Cortex of kidney (tissue), 1 donor: ENCODE measurements at places on chromosomes 3 and 15.

DNA sequence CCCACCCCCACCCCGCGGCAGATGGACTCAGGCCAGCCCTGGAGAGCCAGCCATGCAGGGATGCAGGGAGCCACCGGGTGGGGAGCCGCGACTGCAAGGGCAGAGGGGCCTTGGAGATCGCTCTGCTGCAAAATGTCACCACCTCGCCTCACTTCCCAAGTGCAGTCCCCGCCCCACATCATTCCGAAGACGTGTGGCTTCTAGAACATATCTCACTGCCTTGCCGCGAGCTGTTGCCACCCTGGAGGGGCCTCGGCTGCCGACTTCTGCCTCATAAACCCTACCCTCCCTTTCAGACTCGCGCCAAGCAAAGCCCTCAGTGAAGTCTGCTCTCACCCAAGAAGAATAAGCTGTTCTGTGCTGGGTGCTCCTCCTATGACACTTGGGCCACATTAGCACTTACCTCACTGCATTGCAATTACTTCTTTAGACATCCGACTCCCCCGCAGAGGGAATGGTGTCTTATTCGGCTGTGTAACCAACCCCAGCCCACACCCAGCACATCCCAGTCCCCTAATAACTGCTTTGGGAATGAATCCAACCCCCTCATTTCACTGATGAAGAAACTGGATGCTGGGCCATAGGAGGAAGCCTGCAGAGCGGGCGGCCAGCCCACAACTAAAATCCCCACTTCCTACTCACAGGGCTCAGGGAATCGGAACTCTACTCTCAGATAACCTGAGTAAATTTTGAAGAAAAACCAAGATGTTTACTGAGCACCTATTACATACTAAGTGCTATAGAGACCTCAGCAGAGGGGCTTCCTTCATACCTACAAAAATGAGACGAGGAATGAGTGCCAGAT, 8.6 kb downstream of the TLE3 start:
- no peak for DNase-seq

DNA sequence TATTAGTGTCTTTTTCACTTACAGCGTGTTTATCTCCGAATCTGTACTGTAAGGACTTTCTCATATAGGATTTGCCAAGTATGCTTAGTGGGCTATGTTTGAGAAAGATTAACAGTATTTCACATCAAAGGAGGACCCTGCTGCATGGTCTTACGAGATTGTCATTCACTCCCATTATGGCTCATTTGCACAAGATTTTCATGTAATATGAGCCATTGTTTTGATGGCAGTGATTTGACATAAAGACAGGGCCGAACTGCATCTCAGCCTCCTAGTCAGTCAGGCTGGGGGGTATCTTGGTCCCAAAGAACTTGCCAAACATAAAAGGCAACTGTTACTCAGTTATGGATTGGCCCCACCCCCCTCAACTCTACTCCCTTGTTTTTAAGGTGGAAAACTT, 205.9 kb downstream of the ZIC1 start:
- DNase-seq = no peak

DNA sequence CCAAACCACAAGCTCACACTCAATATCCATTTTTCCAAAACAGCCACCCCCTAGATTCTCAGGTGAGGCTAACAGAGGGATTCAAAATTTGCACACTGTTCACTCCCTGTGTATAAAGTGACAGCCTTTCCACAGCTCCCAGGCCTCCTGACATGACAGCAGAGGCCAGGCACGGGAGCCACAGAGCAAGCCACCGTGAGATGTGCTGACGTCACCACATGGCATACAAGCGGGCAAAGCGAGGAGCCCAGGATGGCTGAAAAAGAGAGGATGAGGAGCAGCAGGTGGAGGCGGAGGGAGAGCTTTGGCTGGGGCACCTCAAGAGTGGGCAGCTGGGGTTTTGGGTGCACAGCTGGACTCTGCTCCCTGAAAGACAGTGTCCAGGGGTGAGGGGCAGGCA, 27.1 kb downstream of the EHD4 start:
- DNase-seq = no peak

DNA sequence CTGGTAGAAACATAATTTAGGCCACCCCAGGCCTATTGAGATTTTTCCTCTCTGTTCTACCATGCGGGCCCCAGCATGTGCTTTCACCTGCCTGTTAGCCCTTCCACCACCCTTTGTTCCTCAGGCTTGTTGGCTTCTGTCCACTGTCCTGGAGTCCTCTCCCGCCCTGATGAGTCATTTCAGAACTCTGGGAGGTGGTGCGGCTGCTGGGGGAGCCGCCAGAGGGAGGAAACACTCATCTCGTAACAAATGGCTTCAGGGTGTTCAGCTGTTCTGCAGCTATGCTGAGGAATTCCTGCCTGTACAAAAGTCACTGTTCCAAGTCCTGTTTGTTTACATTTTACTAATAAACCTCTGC, 36.3 kb downstream of the LRTM1 start:
- DNase-seq = no peak

GRCh38 chr3:16084887-16085286, 89.6 kb upstream of the GALNT15 start:
- DNase-seq = no peak

DNA sequence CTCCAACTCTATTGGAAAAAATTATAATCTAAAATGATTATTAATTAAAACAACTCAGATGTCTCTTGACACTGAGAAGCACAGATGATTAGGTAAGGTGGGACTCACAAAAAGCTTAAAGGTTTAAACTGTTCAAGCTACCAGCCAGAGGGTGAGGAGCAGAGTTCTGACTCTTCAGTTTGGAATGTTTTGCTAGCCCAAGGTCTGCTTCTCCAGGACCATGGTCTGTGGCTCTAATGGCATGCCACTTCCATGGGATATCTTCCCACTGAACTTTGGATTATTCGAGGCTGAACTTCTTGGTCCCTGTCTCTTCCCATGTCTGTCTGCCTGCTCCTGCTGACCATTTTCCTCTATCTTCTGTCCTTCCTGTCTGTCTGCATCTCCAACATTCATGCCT, 49.2 kb downstream of the CACNA2D3 start:
- DNase-seq = no peak

DNA sequence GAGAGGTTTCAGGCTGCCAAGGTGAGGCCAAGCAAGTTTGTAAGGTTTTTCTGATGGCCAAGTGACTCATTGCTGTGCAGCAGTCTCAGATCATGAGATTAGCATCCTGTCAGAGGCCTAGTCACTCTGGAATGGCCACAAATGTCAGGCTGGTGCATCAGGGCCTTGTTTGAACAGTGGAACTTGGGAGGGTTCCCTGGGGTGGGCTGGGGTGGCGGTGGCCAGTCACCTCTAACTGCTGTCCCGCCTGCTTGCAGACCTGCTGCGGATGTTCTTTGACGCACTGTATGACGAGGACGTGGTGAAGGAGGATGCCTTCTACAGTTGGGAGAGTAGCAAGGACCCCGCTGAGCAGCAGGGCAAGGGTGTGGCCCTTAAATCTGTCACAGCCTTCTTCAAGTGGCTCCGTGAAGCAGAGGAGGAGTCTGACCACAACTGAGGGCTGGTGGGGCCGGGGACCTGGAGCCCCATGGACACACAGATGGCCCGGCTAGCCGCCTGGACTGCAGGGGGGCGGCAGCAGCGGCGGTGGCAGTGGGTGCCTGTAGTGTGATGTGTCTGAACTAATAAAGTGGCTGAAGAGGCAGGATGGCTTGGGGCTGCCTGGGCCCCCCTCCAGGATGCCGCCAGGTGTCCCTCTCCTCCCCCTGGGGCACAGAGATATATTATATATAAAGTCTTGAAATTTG, 2.8 kb upstream of the FAM131A start:
- no peak for DNase-seq
